NCI-H524 treated with DMSO at 0.1 percent for 48 hours (cell line): ENCODE measurements at places on chromosomes 3 and 15.

DNA sequence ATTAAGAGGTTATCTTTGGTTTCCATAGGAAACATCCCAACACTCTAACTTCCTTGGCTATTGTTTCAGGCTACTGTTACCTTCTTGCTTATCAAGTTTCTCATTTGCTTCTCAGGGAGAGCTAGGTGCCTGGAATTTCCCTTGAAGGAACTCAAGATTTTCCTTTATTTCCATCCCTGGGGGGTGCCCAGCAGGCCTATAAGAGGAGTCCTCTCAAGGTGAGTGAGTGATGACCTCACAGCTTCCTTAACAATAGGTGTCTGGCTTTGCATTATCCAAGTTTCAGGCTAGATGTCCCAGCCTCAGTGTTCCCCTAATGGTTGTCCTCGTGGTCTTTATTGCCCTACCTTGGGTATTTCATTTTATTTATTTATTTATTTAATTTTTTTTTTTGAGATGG lies 12.1 kb upstream of the CTSH start:
- DNase-seq: no peak

- DNase-seq: no peak
Observed at GRCh38 chr3:184011230-184011876, 6.3 kb downstream of the ABCC5 start.

GRCh38 chr15:45441686-45442085 lies 63.3 kb upstream of the GATM start:
- no peak for DNase-seq

DNA sequence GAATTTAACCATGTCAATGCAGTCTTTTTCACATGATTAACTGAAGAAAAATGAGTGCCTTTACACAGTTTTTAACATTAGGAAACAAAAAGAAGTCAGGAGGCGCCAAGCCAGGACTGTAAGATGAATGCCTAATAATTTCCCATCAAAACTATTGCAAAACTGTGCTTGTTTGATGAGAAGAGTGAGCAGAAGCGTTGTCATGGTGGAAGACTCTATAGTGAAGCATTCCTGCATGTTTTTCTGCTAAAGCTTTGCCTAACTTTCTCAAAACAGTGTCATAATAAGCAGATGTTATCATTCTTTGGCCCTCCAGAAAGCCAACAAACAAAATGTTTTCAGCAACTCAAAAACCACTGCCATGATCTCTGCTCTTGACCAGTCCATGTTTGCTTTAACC lies 156.8 kb upstream of the CDIN1 start:
- no peak for DNase-seq

- DNase-seq: no peak
Observed at GRCh38 chr3:150775001-150775599, 12.1 kb upstream of the SIAH2 start.

GRCh38 chr3:162541923-162542322 lies 1045.3 kb downstream of the OTOL1 start:
- DNase-seq: no peak

DNA sequence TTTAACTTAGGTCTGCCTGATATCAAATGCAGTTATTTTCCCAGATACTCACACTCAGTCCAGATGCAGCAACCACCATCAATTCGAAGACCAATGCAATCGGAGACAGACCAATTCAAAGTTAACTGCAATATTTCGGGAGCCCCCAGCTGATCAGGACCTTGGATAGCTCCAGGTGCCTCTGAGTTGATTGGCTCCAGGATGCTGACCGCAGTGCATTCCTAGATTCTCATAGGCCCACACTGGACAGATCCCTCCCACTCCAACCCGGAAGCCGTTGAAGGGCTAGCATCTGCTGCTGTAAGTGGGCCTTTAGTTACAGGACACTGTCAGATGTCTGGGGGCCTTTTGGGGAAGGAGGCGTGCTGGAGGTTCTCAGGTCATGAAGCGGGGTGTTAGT lies 89.5 kb upstream of the ATP2B2 start:
- DNase-seq: no peak

DNA sequence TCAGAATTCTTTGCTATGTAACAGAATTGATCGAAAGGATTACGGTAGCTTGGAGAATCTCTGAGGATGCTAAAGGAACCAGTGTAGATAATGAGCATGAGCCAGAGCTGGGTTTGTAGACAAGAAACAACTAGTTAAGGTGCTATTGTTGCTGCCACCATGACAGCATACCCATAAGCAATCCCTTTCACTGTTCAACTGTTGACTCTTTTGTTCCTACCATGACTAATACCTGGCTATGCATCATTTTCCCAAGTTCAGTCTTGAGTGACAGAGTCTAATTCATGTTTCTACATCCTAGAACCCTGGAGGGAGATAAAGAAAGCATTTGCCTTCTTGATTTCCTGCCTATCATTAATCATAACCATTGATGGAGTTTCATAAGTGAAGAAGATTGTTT lies 600.3 kb downstream of the OTOL1 start:
- no peak for DNase-seq

GRCh38 chr15:42955518-42955917 lies 34.9 kb upstream of the TTBK2 start:
- DNase-seq: no peak

- no peak for DNase-seq
Observed at GRCh38 chr3:76034649-76035048, 249.3 kb upstream of the ZNF717 start.

- DNase-seq: no peak
Observed at GRCh38 chr15:34625007-34625406, 41.6 kb upstream of the GOLGA8B start.
